ENCODE measurements at places on chromosomes 3 and 15.

- no peak for DNase-seq
These were observed 706.3 kb downstream of the PDCD6IP start for GRCh38 chr3:34504775-34505174.

DNA sequence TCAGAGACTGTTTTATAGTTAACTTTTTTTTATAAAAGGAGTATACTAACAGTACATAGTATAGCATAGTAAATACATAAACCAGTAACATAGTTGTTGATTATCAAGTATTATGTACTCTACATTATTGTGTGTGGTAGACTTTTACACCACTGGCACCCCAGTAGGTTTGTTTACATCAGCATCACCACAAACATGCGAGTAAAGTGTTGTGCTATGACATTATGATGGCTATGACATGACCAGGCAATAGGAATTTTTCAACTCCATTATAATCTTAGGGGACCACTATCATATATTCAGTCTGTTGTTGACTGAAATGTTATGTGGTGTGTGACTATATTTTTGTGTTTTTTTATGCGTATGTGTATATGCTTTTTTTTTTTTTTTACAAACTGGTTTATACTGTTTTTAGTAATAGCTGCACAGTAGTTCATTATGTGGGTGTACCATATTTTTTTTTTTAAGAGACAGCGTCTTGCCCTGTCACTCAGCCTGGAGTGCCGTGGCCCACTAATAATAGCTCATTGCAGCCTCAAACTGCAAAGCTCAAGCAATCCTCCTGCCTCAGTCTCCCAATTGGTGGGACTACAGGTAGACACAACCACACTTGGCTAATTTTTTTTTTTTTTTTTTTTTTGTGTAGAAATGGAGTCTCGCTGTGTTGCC lies 1.9 kb downstream of the CAPN7 start:
- no peak for DNase-seq

- no peak for DNase-seq
These were observed 165.0 kb downstream of the NR1D2 start for GRCh38 chr3:24110051-24110450.

GRCh38 chr3:141853629-141854168 lies 22.7 kb upstream of the ATP1B3 start:
- DNase-seq, result no peak

GRCh38 chr15:57563416-57563815 lies 28.3 kb upstream of the MYZAP start:
- DNase-seq, result no peak

DNA sequence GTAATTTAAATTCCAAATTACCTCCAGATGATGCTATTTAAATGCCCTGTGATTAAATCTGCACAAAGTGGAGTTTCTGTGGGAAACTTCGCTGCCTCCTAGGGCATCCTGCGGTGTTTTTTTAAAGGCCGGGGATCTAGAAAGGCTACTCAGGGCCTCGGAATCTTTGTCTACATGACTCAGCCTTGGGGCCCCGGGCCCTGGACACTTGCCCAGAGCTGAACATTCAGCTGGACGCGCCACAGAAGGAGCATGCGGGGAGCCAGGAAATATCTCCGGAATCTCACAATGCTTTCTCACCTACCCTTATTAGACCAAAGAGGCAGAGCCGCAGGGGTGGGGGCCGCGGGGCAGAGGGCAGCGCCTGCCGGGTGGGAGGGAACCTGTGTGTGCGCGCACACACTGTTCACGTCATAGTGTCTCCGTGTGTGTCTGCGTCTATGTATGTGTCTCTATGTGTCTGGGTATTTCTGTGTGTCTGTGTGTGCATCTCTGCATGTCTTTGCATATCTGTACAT lies 145.5 kb upstream of the TPM1 start:
- peak; percentile 34 for DNase-seq

- DNase-seq, result no peak
These were observed 638.0 kb downstream of the OTOL1 start for GRCh38 chr3:162134571-162134970.

Data from posterior cingulate gyrus (tissue), 11 donors.